Posterior vena cava (tissue), 2 donors: ENCODE measurements at places on chromosomes 2 and 18.

- DNase-seq, result no peak
Observed at GRCh38 chr2:237097911-237098702, 12.4 kb downstream of the COPS8 start.

DNA sequence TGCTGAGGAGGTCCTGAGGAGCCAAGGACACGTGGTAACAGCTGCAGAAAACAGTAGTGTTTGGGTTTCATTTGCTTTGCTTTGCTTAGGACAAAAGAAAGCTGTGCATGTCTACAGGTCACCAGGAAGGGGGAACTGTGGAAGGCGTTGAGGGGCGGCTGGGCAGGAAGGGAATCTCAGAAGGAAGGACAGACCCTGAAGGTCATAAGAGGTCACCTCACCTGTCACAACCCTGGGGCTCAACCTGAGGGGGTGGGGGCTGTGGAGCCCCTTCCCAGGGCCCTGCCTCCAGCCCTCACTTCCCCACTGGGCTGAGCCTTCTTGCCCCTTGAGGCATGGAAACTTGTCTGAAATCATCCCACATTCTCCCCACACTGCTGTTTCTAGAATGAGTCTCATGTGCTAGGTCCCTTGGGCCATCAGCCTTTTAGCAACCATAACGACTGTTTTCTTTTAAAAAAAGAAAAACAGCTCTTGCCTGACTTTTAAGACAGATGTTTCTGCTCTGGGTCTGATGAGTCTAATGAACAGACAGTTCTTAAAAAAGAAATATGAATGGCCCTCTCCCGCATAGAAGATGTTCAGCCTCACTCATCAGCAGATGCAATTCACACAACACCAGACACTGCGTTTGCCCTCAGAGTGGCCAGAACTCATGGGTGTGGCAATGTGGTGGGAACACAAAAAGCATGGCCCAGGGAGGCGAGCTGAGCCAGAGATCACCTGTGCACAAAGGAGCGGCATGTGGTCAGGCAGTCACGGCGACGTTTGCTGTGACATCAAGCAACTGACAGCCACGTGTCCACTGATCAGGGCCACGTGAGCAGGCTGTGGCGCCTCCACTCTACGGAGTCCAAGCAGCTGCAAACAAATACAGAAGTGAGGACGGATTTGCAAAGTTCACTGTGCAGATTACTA, 84.0 kb downstream of the SEPTIN10 start:
- DNase-seq, result peak; percentile 72

GRCh38 chr2:86314125-86314524, 23.3 kb downstream of the REEP1 start:
- DNase-seq, result no peak

DNA sequence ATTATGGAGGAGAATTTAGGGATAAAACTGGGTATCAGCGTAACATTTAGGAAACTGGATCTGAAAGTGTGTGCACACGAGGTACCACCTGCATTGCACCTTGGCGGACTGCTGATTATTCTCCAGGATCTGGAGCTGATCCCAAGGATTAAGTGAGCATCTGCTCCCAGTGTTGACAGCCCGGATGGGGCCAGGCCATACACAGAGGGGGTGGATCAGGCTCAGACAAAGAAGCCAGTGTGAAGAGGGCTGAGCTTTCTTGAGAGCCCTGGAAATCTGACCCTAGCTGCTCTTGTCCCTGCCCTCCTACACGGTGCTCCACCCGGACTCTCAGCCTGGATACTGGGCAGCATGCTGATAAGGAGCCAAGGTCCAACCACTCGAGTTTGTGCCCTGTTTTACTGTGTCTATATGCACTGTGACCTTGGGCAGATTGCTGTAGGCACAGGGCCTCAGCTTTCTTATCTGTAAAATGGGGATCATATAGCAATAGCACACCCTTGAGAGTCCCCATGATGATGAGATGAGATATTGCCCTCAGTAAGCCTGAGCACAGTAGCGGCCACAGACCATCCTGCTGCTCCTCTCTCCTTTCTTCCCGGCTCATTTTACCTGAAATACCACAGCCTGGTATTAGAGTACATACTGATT, 396.8 kb upstream of the CELF4 start:
- DNase-seq, result no peak

GRCh38 chr2:33073018-33073417, 126.3 kb downstream of the LTBP1 start:
- DNase-seq, result no peak
